Astrocyte of the spinal cord (primary cell): ENCODE measurements at places on chromosomes 12 and 14.

- no peak for DNase-seq
Observed at GRCh38 chr14:78141590-78141989, 28.6 kb upstream of the NRXN3 start.

DNA sequence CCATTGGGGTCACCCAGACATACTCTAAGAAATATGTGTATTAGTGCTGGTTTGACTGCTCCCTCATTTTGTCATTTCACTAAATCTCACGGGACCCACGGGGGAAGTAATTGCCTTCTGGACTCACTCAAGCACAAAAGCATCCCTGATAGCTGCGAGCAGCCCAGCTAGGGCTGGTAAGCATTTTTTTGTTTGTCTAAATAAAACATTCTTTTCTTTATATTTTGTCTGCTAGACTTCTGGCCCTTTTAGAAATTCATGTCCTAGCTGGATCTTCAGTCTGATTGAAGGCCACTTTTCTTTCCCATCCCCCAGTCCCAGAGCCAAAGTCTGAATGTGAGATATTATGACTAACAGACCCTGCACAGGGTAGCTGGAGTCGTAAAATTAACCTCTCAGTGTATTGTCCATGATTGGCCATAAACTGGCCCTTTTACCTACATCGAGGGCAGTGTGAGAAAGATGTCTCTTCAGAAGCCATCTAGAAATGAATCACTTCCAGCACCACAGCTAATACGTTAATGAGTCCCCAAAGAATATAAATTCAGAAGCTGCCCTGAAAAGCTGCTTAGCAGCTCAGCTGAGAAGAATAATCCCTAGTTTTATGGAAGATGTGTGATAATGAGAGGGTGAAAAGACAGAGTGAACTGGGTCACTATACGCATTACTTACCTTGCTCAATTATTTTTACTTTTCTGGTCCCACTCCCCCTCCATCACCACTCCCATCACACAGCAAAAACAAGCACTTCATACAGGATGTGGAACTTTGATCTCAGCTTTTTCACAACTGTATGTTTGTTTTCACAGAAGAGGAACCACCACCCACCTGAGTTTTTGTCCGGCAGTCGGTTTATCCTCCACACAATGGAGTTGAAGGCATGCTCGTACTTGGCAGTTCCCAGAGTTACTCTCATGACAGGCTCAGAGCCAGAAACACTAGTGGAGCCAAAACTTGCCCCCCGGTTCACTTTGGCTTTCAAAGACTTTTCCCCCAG is 55.6 kb upstream of the GTF2A1 start:
- no peak for DNase-seq

- DNase-seq, result peak; percentile 99
Observed at GRCh38 chr14:61562321-61563161, 132.8 kb upstream of the HIF1A start.

- no peak for DNase-seq
Observed at GRCh38 chr12:27469176-27469736, 22.7 kb downstream of the SMCO2 start.

GRCh38 chr12:75954041-75954440 is 77.5 kb downstream of the PHLDA1 start:
- peak; percentile 95 for DNase-seq

DNA sequence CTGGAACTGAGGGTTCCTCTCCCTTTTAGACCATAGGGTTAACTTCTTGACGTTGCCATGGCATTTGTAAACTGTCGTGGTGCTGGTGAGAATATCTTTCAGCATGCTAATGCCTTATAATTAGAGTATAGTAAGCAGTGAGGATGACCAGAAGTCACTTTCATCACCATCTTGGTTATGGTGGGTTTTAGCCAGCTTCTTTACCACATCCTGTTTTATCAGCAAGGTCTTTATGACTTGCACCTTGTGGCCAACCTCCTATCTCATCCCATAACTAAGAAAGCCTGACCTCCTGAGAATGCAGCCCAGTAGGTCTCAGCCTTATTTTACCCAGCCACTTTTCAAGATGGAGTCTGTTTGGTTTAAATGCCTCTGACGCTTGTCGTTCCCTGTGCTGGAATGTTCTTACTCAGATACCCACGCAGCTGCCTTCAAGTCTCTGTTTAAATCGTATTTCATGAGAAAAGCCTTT is 44.2 kb downstream of the BBS10 start:
- no peak for DNase-seq

GRCh38 chr12:19506497-19506896 is 67.2 kb downstream of the AEBP2 start:
- DNase-seq, result no peak

GRCh38 chr14:81303258-81303935 is 82.6 kb upstream of the GTF2A1 start:
- no peak for DNase-seq

GRCh38 chr14:97578982-97579548 is 781.9 kb downstream of the VRK1 start:
- DNase-seq, result no peak

GRCh38 chr14:71242237-71242748 is 335.0 kb downstream of the PCNX1 start:
- peak; percentile 24 for DNase-seq

DNA sequence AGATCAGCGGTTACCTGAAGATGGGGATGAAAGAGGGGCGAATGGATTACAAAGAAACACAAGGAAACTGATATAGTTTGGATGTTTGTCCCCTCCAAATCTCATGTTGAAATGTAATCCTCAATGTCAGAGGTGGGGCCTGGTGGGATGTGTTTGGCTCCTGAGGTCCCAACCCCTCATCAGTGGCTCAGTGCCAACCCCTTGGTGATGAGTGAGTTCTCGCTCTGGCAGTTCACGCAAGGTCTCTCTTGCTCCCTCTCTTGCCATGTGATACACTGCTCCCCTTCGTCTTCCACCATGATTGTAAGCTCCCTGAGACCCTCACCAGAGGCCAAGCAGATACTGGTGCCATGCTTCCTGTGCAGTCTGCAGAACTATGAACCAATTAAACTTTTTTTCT is 28.0 kb downstream of the ITGA7 start:
- DNase-seq, result no peak

- DNase-seq, result no peak
Observed at GRCh38 chr12:83150465-83151189, 463.9 kb downstream of the TMTC2 start.

- no peak for DNase-seq
Observed at GRCh38 chr12:132516095-132517012, 26.4 kb downstream of the FBRSL1 start.

- DNase-seq, result no peak
Observed at GRCh38 chr14:22185789-22186188, 403.2 kb downstream of the DAD1 start.

DNA sequence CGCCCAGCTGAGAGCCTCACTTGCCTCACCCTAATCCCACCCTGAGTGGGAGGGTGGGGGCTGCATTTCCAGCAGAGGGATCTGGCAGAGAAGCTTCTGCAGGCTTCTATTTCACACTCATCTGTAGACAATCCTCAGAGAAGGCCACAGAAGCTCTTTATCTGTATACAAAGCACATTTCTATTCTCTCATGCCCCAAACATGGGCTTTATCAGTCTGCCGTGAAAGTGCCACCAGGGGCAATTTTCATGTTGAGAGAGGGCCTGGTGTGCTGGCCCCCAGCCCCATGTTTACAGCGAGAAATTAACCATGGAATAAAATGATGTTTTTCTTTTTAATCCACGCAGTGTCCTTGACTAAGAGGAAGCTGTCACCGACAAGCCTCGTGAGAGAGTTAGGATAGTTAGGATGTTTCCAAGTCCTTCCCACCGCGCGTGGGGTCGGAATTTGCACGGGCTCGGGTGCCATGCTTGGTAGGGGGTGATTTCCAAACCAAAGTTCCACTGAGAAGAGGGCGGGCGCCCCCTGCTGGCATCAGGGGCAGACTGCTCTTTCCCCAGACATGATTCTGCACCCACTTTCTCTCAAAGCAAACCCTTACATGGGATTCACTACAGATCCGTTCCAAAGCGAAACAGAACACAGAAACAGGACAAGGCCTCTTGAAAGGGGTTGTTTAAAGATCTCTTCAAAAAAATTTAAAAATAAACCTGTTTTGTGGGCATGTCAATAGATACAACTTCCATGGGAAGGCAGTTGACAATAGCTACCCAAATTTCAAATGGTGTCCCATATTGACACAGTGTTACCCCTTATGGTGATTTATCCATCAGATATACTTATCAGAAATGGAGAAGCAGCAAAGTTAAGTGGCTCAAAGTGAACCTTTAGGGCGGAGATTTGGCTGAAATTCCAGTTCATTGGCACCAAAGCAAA is 19.4 kb downstream of the BDKRB1 start:
- DNase-seq, result peak; percentile 66

GRCh38 chr14:72023128-72024042 is 91.2 kb downstream of the RGS6 start:
- DNase-seq, result no peak

DNA sequence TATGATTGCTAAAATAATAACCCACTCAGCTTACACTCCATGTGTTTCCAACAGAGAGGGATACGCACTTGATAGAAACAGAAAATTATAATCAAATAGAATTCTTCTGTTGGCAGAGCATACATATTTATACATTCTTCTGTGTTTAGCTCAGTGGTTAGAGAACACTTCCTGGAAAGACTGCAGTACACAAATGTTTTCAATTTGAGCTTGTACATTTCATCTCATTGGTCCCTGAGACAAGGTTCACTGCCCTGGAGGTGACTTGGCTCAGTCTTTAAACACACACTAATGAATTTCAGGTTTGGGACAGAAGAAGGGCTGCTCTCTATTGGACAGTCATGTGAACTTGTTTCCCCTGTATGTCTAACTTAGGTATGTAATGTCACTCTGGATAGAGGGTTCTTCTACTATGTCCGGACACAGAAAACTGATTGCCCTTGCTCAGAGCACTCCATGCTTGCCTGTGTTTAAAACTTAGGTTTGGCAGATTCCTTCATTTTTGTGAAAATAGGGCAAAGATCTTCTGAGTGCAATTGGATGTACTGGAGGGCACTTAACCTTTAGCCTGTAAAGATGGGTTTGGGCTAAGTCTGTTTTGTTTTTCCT is 22.9 kb downstream of the PROX2 start:
- peak; percentile 55 for DNase-seq

DNA sequence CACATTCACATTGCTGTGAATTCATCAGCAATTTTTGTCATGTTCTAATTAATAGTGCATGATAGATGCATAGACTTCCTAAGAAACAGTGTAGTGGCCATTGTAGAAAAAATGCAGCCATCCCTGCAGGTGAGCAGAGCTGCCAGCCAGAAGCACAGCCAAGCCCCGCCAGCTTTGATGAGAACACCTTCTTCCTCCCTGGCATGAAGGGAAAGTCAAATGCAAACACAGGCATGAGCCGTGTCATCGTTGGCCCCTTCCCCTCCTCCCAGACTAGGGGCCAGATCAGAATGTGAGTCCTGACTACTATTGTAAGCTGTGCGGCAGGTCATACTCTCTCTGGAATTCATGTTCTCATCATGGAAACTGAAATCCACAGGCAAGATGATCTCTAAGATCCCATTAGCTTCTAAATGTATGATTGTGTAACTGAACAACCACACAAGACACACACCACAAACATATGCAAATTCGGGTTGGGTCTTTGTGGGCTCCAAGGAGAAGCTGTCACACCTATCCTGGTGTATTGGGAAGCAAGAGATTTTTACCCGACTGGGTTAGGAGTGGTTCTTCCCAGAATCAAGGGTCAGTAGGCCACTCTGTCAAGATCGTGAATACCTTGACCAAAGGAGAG is 2.8 kb upstream of the AQP2 start:
- DNase-seq, result no peak

DNA sequence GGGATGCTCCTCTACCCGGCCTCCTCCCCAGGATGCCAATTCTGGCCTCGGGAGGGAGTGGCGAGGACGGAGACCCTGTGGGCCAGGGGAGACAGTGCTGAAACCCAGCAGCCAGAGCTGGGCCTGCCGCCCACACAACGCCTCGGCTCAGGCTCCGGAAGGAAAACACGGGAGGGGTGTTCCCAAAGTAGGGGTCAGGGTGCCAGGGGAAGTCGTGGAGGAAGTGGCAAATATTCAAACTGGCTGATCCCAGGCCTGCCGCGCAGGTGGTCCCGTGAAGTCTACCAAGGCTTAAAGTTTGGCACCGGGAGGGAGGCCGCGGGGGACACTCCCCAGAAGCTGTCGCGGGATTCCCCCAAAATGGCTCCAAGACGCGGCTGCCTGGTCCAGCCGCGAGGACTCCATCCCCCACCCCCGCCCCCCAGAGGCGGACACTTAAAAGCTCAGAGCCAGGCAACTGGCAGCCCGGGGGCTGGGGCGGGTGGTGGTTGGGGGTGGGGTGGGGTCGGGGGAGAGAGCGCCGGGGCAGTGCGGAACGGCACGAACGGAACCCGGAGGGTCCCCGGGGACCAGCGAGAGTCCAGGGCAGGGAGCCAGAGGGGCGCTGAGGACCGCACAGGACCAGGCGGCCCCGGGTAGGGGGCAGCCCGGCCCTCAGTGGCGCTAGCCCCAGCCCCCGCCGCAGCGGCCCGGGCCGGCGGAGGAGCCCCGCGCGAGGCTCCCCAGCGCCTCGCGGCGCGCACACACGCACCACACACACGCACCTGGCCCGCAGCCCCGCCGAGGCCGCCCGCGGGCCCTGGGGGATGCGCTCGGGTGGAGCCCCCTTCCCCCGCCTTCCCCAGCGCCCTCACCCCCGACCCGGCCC is 20.0 kb downstream of the BEGAIN start:
- DNase-seq, result no peak

DNA sequence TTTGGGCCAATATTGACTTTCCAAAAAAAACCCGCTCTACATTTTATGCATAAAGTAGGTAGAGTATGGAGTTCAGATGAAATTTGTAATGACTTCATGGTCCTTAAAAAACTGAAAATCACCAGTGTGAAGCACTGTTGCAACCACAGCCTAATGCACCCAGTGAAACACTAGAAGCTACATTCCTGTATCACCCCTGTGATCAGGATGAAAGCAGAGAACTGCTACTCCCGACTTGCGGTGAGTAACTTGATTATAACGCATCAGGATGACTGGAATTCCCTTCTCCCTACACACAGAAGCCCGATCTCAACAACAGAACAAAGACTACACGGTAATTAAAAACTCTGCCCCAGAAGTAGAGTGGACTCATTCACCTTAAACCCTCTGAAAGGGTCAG is 33.8 kb downstream of the SPTB start:
- DNase-seq, result peak; percentile 56

GRCh38 chr12:81079280-81080076 is 1.6 kb downstream of the ACSS3 start:
- no peak for DNase-seq
